Fibroblast of the aortic adventitia (primary cell): ENCODE measurements at places on chromosomes 1 and 21.

DNA sequence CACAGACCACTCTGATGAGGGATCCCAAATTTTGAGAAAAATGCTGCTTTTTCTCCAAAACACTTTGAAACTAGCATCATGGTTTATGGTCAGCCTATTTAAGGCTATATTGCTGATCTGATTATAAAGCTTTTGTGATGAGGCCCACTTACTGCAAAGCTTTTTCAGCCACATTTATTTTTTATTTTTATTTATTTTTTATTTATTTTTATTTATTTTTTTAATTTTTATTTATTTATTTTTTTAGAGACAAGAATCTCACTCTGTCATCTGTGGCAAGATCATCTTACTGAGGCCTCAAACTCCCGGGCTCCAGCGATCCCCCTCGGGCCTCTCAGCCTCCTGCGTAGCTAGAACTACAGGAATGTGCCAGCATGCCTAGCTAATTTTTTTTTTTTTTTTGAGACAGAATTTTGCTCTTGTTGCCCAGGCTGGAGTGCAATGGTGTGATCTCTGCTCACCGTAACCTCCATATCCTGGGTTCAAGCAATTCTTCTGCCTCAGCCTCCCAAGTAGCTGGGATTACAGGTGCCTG, 5.2 kb upstream of the BCAS2 start:
- no peak for DNase-seq

DNA sequence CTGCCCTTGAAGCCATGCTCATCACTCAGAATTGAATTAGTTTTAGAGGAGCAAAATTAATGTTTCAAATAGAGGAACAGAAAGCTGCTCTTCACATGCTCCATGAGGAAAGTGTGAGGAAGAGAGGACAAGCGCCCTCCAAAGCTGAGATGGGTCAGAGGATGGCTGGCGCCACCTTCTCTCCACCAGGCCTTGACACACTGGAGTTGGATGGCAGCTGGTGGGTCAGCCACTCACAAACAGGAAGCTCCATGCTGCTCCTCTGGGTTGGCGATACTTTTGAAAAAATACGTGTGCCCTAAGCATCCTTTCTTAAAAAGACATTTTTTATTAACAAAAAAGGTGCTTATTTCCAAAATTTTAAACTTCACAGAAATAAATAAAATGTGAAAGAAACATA, 3.1 kb upstream of the CD2 start:
- no peak for DNase-seq

GRCh38 chr1:9059891-9060744, 9.3 kb downstream of the SLC2A5 start:
- no peak for DNase-seq

DNA sequence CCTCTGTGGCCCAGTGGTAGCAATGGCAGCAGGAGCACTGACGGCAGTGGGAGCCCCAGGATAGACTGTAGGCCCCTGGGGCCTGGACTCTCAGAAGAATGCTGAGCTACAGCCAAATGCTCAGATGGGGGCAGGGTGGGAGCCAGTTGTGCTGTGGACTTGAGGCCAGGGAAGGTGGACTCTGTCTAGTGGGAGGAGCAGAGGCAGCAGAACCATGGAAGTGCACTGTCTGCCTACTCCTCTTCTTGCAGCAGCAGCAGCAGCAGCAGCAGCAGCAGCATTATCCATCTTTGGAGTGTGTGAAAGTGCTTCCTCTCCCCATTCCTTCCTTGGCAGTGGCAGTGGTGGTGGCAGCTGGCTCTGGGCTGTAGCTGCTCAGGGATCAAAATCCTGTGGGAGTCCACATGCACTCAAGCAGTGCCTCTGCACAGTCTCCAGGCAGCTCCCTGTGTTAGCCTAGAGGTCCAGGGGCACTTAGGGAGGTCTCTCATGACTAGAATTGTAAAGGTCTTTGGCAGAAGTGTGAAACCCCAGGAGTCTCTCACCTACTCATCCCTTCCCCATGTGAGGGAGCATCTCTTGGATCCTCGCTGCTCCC, 917.9 kb upstream of the B3GALT2 start:
- no peak for DNase-seq

GRCh38 chr1:41695118-41695745, 210.7 kb upstream of the EDN2 start:
- DNase-seq: no peak

GRCh38 chr1:226717256-226717909, 21.7 kb downstream of the ITPKB start:
- DNase-seq: no peak

DNA sequence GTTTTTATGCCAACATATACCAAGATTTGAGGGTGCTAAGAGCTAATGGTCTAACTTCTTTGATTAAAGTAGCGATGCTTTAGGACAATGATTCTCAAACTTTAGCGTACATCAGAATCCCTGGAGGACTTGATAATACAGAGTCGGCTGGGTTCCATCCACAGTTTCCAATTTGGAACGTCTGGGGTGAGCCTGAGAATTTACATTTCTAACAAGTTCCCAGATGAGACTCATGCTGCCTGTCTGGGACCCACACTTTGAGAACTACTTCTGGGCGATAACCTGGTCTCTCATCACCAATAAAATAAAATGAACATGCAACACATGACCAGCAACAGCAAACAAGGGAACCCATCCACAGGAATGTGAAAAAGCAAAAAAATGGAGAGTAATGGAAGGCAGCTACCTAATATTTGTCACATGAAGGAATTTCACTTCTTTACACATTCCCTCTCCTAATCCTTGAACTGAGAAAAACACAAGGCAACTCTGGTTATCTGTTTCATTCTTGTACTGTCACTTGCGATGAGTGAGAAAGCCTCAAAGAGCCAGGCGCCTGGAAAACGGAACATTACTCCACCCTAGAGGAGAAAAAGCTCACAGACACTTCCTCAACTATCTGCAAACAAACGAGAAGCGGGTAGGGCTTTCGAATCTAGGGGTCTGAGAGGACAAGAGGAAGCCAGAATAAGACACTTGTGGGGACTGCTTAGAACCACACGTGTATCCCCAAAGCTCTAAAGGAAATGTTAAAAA, 14.0 kb downstream of the HSF2BP start:
- peak; percentile 84 for DNase-seq

- no peak for DNase-seq
Measured at GRCh38 chr1:207306603-207307002, 14.9 kb upstream of the CD55 start.

DNA sequence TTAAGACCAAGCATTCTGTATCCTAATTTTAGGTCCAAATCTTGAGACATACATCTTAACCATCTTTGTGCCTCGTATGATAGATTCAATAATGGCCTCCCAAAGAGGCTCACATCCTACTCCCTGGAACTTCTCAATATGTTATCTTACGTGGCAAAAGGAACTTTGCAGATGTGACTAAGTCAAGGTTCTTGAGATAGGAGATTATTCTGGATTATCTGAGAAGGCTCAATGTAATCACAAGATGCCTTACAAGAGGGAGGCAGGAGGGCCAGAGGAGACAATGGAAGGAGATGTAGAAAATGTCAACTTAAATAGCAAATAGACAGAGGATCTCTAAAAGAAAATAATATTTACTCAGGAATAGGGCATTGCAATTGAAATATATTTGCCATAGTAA, 548.9 kb downstream of the MATN1 start:
- no peak for DNase-seq

- DNase-seq: peak; percentile 93
Measured at GRCh38 chr1:100323419-100324106, 28.7 kb upstream of the CDC14A start.

- no peak for DNase-seq
Measured at GRCh38 chr21:39637197-39637970, 24.6 kb downstream of the B3GALT5 start.

DNA sequence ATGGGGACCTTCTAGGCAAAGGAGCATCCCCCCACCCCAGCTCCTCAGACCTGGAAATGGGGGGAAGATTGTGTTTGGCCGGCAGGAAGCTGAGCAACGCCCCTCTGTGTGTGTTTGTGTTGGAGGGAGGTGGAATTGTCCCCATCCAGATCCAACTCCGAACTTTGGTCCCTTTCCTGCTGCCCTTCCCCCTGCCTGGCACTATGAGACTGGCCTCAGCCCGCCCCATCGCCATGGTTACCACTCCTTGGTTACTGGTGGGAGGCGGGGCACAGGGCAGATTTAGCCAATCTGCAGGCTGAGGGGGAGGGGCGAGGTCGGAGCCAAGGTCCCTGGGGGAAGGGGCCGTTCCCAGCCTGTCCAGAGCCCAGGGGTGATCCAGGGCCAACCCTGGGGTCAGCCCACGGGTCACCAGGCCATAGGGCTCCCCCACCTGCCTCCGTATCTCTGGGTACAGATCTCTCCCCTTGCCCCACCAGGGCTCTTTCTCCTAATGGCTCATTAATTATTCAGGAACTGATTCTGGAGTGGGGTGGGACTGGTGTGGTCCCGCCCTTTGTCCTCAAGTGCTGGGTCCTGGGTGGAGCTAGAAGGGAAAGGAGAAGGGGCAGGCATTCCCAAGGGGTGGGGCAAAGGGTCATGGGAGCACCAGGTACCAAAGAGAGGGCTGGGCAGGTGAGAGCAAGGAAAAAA, 15.2 kb downstream of the PTPRF start:
- DNase-seq: peak; percentile 44

- no peak for DNase-seq
Measured at GRCh38 chr1:167104256-167104633, 10.4 kb downstream of the STYXL2 start.

DNA sequence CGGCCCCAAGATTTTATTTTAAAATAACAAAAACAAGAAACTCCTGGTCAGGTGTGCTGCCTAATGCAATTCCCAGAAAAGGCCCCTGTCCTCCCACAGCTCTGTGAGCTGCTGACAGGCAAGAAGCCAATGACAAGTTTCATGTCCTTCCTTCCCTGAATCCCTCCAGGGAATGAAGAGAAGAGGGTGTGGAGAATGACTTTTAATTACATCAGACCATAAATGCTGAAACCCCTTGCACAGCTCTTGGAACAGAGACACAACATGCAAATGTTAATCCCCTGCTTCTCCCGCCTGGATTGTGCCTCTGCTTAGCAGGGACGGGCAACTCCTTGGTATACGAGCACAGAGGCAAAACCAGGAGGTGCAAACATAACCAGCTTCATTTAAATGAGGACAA, 228.1 kb upstream of the CAMK1G start:
- no peak for DNase-seq

DNA sequence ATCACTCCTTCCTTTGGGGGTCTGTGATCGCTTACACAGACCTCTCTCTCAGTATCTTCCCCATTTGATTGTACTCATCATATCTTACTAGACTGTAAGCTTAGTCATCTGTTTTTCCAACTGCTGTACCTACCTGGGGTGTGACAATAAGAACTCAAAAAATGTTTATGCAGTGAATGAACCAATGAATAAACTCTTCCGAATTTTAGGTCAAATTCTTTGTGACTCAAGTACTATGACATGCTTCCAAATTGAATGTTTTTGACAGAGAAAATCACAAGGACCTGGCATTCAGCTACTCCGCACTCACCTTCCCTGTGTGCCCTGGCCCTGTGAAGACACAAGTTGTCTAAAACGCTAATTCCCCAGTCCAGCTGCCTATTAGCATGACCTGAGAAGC, 42.1 kb downstream of the TMCO4 start:
- peak; percentile 17 for DNase-seq

- DNase-seq: peak; percentile 35
Measured at GRCh38 chr1:36576118-36576517, 93.4 kb upstream of the CSF3R start.

GRCh38 chr1:95071539-95071938, 1.2 kb downstream of the ALG14 start:
- DNase-seq: peak; percentile 3

- DNase-seq: peak; percentile 16
Measured at GRCh38 chr1:225539069-225539468, 111.2 kb upstream of the LBR start.

- no peak for DNase-seq
Measured at GRCh38 chr1:53657531-53657805, 81.5 kb downstream of the GLIS1 start.

DNA sequence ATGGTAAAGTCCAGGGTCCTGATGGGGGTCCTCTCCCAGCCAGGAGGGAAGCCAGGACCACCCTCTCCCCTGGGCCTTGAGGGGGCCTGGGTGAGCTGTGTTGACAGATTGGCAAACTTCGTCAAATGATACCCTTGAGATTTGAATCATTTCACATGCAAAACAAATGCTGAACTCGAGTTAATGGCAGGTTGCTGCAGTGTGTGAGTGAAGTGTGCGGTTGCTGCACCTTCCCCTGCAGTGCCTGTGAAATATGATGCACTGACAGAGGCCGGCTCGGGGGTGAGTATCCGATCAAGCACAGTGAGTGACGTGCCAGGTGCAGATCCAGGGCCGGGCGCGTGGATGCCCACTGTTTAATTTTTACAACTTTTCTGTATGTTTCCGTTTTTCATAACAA, 5.7 kb upstream of the KRTAP12-1 start:
- DNase-seq: no peak

DNA sequence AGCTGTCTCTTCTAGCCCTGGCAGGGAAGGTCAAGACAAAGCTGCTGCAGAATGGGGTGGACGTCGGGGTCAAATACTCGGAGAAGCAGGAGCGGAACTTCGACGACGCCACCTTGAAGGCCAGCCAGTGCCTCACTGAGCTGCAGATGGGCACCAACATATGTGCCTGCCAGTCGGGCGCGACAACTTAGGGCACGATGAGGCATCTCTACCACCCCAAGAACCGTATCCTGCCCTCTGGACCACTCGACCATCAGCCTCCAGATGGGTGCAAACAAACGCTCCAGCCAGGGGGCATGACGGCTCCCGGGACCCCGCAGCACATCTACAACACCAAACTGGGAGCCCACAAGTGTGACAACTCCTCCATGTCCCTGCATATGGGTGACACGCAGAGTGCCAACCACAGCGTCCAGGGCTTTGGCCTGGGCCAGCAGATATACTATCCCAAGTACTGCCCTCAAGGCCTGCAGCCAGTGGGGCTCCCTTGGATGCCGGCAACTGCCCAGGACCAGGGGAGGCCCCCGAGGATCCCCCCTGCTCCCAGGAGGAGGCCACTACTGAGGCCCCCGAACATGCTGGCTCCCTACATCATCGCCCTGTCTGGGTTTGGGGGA, 42.5 kb upstream of the POGK start:
- no peak for DNase-seq

DNA sequence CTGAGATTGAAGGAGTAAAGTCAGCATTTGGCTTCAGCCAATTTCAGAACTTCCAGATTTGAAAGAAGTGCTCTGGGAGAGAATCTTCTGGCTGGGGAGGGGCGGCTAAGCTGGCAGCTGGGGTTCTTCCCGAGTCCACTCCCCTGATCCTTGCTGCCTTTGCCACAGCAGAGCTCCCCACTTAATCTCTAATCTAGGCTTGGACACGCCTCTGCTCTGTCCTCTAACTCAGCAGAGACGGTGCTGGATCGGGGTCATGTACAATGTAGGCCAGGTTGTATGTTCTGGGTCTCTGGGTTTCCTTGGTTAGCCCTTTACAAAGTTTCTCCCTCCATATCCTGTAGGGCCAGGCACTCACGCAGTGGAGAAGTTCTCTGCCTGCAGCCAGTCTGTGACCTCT, 10.1 kb upstream of the GSTM3 start:
- no peak for DNase-seq

GRCh38 chr1:161082996-161083747, 6.2 kb downstream of the NECTIN4 start:
- DNase-seq: peak; percentile 89

- no peak for DNase-seq
Measured at GRCh38 chr1:62882201-62883104, 98.5 kb downstream of the ATG4C start.
